ENCODE measurements at places on chromosomes 6 and 20.

- no peak for DNase-seq
Measured at GRCh38 chr6:130215526-130215925, 7.2 kb downstream of the SAMD3 start.

DNA sequence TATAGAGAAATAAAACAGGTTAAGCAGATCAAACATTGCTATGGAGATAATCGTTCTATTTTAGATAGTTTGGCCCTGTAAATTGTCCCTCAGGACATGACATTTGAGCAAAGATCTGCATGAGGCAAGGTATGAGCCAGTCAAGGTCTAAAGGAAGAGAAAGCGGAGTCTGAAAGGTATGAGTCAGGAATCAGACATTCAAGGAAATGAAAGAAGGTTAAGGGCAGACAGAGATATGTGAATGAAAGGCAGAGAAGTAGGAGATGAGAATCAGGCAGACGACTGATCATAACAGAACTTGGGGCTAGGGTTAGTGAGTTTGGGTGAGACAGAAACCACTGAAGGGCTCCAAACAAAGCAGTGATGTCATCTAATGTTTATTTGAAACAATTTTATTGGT lies 775.8 kb downstream of the MAFB start:
- no peak for DNase-seq

DNA sequence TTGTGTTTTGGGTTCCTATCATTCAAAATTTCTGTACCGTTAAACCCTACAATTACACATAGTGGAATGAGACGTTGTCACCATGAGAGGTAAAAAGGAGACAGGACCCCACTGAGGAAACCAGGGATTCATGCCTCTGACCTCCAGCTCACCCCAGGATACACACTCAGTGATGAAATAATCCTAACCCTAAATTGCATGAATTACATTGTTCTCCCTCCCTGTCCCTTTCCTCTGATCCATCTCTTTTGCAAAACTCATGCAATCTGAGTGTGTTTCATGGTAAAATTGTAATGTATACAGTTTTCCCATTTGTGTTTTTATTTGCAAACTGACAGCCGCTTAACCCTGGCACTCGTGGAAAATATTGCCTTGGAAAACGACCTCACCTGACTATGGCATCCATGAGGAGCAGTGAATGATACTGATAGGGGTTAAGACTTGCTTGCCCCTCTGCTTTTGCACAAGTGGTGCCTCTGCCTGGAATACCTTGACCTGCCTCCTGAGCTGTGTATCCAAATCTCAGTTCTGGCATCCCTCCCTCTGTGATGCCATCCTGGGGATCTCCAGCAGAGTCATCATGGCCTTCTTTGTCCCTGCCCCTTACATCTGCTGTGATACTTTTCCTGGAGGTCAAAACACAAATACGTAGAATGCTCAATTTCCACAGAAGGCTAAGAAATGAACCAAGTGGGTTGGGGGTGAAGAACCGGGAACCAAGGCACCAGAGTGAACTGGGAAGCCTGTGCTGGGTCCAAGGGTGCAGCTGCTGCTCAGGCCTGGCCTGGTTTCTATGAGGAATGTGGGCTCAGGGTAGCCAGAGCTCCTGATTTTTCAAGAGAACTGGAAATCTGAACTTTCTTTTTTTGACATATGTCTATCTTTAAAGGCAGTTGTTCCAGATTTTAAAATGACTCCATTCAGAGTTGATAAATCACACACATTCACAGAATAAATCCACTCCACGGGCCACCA lies 211.6 kb upstream of the ZNF217 start:
- no peak for DNase-seq

DNA sequence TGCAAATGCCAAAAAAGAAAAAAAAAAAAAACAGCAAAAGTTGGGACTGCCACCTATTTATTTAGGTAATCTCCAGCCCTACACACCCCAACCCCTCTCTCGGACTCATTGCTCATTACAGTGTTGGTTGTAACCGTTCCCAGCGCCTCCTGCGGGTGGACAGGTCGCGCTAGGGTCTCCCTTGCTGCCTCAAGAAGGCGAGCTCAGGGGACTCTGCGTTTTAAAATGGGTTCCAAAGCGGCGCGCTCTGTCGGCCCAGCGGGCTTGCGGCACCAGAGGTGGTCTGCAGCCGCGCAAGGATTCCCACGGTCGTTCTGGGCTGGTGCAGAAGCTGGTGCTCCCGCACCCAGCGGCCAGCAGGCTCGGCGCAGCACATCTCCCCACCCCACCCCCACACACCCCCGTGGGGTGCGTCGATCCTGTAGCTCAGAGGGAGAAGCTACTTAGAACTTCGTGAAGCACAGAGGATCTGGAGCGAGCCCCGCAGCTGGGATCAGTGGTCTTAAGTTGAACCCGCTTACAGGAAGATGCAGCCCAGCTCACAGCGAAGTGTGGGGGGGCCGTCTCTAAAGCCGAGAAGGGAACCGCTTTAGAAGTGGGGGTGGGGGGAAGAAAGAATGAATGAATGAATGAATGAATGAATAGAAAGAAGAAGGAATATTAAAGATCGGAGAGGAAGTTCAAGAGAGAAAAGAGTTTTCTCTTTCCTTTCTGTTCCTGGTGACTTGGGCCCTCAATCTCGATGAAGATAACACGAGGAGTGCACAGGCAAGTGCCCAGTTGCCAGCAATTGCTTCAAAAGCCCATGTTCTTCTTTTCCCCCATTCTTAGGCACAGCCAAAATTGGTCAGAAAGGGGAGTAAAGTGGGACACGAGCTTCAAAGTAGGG lies 780 bp downstream of the TFAP2A start:
- DNase-seq, result peak; percentile 75

GRCh38 chr6:138797806-138798446 lies 2.0 kb downstream of the ECT2L start:
- no peak for DNase-seq

- DNase-seq, result no peak
Measured at GRCh38 chr20:36334281-36335205, 28.4 kb downstream of the DLGAP4 start.

GRCh38 chr6:26021001-26021349 lies 58.4 kb downstream of the TRIM38 start:
- DNase-seq, result peak; percentile 76

Data from SJSA1 (cell line).